A549 (cell line): ENCODE measurements at places on chromosomes 1 and 21. TPM values are rescaled to one million over a fixed set of nuclear protein-coding genes. Genes with fewer than 3 reads are reported as not detected.

CD52 gene
- polyA plus RNA-seq: not detected in 3 replicates

DNA sequence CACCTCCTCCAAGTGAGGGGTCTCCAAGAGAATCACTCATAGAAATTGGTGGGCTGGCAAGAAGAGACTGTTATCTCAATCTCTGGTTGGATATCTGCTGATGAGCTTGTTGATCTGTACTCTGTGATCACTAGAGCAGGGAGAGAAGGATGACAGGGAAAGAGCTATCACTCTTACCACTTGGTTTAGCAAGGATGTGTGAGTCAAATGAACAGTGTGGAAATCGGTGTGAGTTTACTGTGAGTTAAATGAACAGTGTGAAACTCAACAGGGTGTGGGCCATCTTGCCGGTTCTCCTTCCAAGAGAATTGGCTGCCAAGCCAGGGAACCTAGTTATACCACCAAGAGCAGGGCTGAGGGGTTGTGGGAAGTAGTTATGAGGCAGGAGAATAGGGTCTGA lies 33.3 kb upstream of the CD1D start:
- no peak for DNase-seq

MPL gene
- not detected in 3 replicates for polyA plus RNA-seq

GRCh38 chr1:46802081-46802480 lies 3.2 kb downstream of the CYP4B1 start:
- no peak for DNase-seq

SFN gene
- polyA plus RNA-seq: 114 to 150 TPM (median 141 TPM) in 3 replicates

CD34 gene
- 0.04 to 0.05 TPM in 2 of 3 replicates, not detected in the other for polyA plus RNA-seq

PTGER3 gene
- polyA plus RNA-seq: not detected in 3 replicates

GRCh38 chr1:191348328-191348727 lies 809.9 kb upstream of the RGS18 start:
- DNase-seq: no peak

- DNase-seq: no peak
Measured at GRCh38 chr1:6177681-6178380, 2.3 kb downstream of the CHD5 start.

GPA33 gene
- polyA plus RNA-seq: not detected in 3 replicates

MAP3K7CL gene
- polyA plus RNA-seq: 2.5 to 3.6 TPM (median 2.9 TPM) in 3 replicates

DNA sequence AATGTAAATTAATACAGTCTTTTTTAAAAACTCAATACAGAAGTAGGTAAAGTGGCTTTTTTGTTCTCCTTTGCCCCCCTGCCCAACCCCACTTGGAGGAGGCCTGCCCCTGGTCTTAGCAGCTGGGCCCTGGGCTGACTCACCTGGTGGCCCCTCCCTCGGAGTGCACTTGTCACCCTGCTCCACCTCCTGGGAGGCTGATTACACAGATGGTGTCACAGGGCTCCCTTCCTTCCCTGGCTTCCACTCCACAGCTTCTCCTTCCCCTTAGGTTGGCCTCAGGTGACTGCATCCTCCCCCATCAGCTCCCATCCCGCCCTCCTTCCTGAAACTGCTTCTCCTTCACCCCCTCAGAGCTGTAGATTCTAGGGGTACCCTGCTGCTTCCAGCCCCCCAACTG lies 11.7 kb upstream of the CAPN9 start:
- no peak for DNase-seq

- DNase-seq: no peak
Measured at GRCh38 chr1:168581817-168582572, 5.6 kb downstream of the XCL1 start.

A3GALT2 gene
- not detected in 3 replicates for polyA plus RNA-seq

CLCA4 gene
- polyA plus RNA-seq: not detected in 3 replicates

DNA sequence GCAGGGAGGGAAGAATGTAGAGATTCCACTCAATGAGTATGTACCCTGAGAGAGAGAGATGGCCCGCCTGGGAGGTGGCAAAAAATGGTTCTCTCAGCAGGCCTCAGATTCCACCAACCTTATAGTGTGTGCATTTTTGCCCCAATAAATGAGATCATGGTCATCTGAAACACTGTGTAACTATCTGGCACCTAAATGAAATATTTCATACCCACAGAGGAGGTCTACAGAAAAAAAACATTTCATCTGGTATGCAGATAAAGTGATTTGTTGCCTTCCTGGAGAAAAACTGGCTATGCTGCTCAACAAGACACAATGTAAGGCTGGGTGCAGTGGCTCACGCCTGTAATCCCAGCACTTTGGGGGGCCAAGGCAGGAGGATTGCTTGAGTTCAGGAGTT lies 4.9 kb downstream of the TMCO2 start:
- DNase-seq: no peak
